ENCODE measurements at places on chromosomes 5 and 9.

GRCh38 chr5:152349683-152350526, 55.2 kb downstream of the NMUR2 start:
- no peak for DNase-seq

- DNase-seq, result no peak
Observed at GRCh38 chr9:134723491-134724190, 82.0 kb downstream of the COL5A1 start.

DNA sequence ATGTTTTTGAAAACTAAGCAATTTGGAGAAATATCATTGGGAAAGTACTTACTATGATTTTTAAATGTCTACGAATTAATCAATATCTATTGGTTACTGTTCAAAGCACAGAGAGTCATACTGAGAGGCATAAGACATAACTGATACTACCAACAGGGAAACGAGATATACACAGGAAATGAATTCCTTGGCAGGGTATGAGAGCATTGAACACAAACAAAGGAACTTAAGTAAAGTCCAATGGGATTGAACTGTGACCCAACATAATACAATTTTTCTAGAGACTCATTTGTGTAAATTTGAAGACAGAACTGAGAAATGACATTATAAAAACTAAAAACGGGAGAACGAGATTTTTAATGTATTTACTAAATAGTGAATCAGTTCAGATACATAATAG, 1.3 kb upstream of the ITGA1 start:
- no peak for DNase-seq

DNA sequence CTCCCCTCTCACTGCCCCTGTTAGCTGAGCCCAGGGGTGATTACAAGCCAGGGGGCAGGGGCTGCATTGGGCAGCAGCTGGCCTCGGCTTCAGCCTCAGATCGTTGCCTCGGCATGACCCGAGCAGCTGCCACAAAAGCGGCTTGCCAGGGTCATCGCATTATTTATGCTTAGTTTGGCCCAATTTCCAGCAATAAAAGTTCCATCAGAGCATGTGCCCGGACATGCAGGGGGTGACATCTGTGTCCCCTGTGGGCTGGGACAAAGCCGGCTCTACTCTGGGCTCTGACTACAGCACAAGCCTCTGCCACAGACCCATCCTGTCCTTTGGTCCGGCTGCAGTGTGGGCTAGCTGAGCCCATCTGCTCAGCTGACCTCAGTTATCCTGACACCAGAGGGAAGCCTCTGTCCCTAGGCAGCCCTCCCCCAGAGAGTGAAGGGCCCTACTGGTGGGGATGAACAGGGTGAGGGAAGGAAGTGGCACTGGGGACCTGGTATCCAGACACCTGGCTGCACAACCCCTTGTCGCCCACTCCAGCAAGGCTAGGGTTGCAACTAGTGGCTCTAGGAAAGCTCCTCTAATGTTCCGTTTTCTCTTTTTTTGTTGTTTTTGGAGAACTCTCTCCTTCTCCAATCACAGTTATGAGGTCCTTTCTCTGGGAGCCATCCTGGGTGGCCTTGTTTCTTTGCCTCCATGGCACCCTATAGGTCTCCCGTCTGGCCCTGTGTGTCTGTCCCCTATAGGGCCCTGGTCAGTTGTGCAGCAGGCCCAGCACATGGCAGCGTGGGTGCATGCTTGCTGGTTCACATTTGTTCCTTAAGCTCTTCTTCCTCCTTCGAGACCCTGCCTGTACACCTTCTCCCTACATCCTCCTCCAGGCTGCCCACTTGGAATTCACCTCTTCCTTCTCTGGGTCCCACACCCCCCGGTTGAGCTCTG, 13.3 kb upstream of the GADD45G start:
- no peak for DNase-seq

- no peak for DNase-seq
Observed at GRCh38 chr5:21817668-21818369, 1035.3 kb downstream of the CDH12 start.

GRCh38 chr9:69444021-69444420, 119.0 kb downstream of the ENTREP1 start:
- no peak for DNase-seq
